Placental pericyte (primary cell): ENCODE measurements at places on chromosomes 16 and 17. TPM values are rescaled to one million over a fixed set of nuclear protein-coding genes. Genes with fewer than 3 reads are reported as not detected.

The PARD6A gene
- 1.3 and 1.5 TPM in 2 replicates for total RNA-seq

The BIRC5 gene
- 4.6 and 67.0 TPM in 2 replicates for total RNA-seq

The FAM83G gene
- total RNA-seq, result 25.6 and 28.5 TPM in 2 replicates

The PLEKHG4 gene
- total RNA-seq, result 6.6 and 21.0 TPM in 2 replicates

The VASN gene
- total RNA-seq, result 142 and 358 TPM in 2 replicates

The PRAC2 gene
- 0.66 TPM in 1 of 2 replicates, not detected in the other for total RNA-seq

The CHST4 gene
- not detected in 2 replicates for total RNA-seq
